ENCODE measurements at places on chromosomes 2 and 18. TPM values are rescaled to one million over a fixed set of nuclear protein-coding genes. Genes with fewer than 3 reads are reported as not detected.

DNA sequence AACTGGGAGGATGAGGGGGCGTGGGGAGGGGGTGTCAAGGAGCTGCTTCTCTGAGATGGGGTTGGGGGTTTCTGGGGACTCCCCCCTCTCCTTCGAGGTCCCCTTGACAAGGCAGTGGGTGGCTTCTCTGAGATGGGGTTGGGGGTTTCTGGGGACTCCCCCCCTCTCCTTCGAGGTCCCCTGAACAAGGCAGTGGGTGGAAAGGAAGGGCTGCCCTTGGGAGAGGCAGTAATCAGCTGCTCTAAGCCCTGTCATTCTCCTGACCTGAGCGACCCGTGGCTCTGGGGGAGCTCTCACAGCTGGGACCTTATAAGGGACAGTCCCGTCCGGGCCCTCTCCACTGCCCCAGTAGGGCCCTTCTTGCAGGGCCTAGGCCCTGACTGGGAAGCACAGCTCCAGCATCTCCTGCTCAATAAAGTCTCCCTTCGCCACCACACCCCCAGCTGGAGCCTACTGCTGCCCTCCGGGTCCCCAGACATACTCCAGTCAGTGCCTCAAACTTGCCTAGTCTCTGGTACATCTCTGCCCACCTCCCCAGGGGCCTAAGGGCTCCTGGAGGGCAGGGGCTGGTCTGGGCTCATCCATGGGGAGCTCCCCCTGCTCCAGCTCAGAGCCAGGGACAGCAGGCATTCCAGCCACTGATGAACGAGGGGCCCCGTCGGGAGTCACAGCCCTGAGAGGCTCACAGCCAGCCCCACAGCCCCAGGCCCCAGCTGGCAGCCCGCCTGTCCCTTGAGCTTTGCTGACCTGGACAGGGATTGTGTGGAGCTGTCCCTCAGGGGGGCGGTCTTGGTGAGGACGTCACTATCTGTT, 2.8 kb downstream of the GAREM2 start:
- DNase-seq = no peak

DNA sequence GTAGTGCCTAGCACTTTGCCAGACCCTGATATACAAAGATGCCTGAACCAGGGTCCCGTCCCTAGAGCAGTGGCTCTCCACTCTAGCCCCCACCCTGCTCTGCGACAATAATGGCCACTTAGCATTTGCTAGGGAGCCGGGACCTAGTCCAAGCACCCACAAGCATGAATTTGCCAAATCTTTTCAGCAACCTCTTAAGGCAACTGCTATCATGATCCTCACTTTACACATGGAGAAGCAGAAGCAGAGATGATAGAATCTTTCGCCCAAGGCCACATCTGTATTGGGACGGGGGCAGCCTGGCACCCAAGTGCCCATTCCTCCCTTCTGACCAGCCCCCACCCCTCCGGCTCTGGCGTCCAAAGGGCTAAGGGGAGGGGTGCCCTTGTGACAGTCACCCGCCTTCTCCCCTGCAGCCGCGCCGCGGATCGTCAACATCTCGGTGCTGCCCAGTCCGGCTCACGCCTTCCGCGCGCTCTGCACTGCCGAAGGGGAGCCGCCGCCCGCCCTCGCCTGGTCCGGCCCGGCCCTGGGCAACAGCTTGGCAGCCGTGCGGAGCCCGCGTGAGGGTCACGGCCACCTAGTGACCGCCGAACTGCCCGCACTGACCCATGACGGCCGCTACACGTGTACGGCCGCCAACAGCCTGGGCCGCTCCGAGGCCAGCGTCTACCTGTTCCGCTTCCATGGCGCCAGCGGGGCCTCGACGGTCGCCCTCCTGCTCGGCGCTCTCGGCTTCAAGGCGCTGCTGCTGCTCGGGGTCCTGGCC, 13.0 kb downstream of the SIGLEC15 start:
- no peak for DNase-seq

The ASXL3 gene
- polyA plus RNA-seq = 6.9 TPM

DNA sequence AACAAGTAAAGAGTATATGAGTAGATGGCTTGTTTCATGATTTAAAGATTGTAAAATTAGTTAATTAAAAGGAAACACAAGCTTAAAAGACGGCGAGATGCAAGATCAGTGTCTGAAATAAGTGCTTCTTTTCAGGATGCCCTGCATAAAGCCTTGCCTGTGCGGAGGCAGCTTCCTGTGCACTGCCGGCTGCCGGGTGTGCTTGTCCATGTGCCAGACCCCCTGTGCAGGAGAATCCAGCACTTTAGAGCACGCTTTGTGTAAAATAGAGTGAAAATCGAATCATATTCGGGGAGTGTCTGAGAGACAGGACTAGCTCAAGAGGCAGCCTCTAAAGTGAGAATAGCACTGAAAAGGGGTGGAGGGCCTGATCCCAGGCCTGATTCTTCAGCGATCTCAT, 154.7 kb downstream of the CHST9 start:
- DNase-seq = no peak

The PRSS56 gene
- polyA plus RNA-seq = 0.51 TPM

DNA sequence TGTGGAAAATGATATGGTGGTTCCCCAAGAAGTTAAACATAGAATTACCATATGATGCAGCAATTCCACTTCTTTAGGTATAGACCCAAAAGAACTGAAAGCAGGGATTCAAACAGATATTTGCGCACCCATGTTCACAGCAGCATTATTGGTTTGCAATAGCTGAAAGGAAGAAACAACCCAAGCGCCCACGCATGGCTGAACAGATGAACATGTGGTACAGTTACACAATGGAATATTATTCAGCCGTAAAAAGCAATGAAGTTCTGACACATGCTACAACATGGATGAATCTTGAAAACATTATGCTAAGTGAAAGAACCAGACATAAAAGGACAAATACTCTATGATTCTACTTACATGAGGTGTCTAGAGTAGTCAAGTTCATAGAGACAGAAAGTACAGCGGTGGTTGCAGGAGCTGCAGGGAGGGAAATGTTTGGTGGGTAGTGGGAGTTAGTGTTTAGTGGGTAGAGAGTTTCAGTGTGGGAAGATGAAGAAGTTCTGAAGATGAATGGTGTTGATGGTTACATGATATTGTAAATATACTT, 26.7 kb upstream of the ASPRV1 start:
- no peak for DNase-seq

DNA sequence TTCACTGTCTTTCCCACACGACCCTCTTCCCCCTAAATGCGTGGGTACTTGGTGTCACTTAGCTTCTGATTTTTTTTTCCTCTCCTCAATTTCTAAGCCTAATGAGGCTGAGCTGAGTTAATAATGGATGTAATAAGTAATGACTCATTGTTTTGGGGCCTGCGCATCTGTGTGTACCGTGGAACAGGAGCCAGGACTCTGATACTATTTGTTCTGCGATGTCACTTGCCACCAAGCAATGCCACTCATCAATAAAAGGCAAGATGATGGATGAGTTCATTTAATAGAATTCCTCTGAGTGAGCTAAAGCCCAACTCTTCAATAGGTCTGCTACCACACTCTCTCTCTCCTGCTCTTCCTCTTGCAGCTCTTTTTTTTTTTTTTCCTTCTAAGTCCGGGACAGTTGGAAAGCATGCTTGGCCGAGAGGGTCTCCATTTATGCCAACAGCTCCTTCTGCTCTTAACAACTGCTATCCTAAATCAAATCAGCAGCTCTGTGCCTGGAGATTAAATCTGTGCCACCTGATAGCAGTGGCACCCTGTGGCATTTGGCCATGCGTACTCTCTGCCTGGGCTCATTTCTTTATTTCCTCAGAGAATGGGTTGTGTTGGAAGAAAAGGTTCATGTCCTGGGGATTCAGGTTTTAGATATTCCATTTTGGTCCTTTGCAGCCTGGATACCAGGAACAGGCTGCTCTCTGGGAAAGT, 1284.2 kb upstream of the PIK3C3 start:
- DNase-seq = no peak

The GAREM2 gene
- 4.8 TPM for polyA plus RNA-seq

The GKN1 gene
- polyA plus RNA-seq = not detected

The DPP4 gene
- polyA plus RNA-seq = 18.6 TPM

DNA sequence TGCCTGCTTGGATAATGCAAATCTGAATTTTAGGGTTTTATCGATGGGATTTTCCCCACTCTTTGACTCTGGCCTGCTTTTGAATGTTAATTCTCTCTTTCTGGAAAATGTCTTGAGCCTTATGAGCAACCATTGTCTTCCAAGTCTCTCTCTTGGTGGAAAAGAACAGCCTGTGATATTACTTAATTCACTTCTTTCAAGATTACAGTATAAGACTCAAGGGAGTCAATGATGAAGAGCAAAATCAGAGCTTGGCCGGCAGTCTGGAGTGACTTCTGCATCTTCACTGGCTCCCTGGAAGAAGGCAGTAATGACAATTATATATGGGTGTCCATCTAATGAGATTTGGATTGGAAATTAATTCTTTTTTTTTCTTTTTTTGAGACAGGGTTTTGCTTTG, 122.9 kb upstream of the ZEB2 start:
- no peak for DNase-seq

- no peak for DNase-seq
Measured at GRCh38 chr2:1782514-1782913, 38.2 kb upstream of the PXDN start.

- no peak for DNase-seq
Measured at GRCh38 chr2:102278720-102279390, 32.5 kb upstream of the IL1RL1 start.

DNA sequence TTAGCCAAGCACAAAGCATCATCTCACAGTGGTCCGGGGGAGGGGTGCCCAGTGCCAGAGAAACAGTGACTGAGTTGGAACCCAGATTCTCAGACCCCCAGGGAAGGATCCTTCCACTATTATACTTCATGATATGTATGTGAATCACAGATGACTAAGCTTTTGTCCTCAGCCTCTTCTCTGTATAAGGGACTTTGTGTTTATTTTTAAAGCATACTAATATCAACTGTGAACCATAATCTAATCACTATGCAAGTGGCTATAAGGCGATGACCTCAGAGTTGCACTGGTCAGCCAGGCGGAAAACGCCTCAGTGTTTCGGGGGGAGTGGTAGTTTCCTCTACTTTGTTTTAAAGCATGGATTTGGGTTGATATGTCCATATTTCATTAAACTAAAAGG, 160.4 kb upstream of the TMEM200C start:
- no peak for DNase-seq

The TNP1 gene
- not detected for polyA plus RNA-seq

DNA sequence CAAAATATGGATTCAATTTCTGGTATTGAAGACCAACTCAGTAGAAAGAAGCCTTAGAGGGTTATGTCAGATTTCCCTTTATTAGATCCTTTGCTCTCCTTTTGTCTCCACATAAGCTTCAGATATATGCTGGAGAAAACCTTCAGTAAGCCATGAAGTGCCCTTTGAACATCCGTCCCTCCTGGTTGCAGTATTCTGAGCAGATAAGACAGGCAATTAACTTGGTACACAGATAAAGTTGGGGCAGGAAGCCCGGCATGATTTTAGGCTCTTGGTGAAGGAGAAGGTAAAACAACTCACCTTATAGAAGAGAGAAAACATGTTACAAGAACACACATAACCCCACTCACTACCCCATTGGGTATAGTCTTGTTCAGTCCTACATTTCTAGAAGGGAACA, 76.4 kb downstream of the SRD5A2 start:
- DNase-seq = no peak

GRCh38 chr2:143284087-143284675, 155.0 kb downstream of the ARHGAP15 start:
- DNase-seq = no peak

DNA sequence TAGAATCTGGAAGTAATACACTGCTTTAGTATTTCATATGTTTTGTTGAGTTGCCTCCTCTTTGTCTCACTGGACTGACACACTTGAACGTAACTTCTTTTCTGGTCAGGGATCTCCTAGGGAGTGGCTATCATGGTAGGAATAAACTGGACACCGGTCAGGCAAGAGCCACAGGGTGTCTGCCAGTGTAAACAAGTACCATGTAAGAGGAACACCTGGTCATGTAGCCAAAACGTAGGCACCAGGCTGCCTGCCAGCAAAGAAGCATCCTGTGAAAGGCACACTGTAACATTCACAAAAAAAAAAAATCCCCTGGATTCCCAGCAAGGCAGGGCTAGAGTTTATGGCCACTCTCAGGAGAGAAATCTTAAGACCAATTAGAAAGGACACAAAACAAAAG, 372.8 kb upstream of the RND3 start:
- no peak for DNase-seq

The MAPK4 gene
- 13.7 TPM for polyA plus RNA-seq

The TMEM131 gene
- polyA plus RNA-seq = 49.9 TPM

The GLI2 gene
- polyA plus RNA-seq = 7.4 TPM

- no peak for DNase-seq
Measured at GRCh38 chr18:10410472-10411308, 43.7 kb upstream of the APCDD1 start.

DNA sequence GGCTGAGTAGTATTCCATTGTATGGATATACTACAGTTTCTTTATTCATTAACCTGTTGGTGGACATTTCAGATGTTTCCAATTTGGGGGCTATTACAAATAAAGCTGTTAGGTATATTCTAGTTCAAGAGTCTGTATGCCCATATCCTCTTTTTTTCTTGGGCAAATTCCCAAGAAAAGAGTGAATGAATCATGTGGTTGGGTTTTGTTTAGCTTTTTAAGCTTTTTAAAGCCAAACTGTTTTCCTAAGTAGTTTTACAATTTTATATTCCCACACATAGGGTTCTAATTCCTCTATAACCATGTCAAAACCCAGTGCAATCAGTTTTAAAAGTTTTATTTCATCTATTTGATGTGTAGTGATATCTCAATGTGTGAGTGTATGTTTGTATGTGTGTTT, 44.9 kb upstream of the BAZ2B start:
- DNase-seq = no peak

DNA sequence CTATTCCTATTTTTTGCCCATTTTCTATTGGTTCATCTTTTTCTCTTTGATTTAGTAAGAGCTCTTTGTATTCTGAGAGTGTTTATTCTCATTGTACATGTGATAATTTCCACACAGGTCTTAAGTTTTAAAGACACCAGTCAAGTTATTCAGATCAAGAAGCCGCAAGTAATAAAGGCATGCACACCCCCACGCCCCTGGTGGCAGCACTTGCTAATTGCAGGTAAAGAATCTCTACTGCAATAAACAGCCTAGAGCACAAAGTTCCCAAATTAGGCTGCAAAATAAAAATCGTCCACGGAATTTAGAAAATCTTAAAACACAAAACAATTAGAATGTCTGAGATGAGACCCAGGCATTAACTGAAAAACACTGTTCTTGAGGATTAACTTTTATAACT, 45.2 kb downstream of the ST3GAL5 start:
- DNase-seq = no peak

GRCh38 chr2:235954888-235955480, 213.2 kb downstream of the GBX2 start:
- no peak for DNase-seq

The CDH19 gene
- 0.84 TPM for polyA plus RNA-seq

The RAPGEF4 gene
- polyA plus RNA-seq = 4.6 TPM

- DNase-seq = no peak
Measured at GRCh38 chr18:74589021-74589420, 8.6 kb upstream of the ZNF407 start.
